ACHN (cell line): ENCODE measurements at places on chromosomes 13 and 19.

DNA sequence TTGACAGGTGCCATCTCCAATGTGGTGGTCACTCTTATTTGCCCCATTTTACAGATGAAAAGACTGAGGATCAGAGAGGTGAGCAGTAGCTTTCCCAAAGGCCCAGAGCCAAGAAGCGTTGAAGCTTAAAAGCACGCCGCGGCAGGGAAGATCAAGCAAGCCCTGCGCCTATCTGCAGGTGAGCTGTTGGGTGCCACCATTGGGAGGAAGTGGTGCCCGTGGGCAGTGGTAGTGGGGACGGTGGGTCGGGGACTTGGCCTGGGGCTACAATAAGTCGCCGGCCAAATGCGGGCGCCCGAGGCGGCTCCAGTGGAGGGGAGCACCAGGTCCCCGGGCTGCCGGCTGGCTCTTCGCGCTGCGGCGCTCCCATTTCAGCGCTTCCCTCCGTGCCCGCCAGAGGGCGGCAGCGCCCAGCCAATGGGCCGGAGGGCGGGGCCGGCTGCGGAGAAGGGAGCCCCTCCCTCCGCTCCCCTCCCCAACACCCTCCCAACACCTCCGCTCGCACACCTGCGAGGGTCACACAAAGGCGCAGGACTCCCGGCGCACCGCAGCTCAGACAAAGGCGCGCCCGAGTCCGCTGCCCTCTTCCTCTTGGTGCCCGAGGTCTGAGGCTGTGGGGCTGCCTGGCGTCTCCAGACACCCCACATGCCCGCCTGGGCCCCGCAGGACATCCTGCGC is 744 bp upstream of the POU2F2 start:
- peak; percentile 51 for DNase-seq

DNA sequence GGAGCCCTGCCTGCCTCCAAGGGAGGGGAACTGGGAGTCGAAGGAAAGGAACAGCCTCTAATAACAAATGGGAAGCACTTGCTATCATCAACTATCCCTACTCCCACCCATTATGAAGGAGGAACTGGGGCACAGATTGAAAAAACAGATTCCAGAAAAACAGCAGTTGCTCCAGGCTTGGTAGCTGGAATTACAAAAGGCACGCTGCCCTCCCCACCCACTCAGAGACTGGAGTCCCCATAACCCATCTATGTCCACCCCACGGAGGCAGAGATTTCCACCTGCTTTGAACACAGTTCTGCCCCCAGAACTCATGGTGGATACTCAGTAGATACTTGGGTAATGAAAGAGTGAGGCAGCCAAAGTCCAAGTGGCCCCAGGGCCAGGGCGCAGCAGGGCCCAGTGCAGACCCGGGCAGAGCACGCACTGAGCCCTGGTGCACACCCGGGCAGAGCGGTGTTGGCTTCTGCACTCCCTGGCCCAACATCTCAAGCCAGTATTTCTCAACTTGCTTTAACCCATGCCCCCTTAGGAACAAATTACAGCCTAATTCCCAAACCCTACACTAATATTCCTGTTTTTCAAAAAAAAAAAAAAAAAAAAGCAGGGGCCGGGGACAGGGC is 19.1 kb upstream of the CCNP start:
- DNase-seq: no peak

DNA sequence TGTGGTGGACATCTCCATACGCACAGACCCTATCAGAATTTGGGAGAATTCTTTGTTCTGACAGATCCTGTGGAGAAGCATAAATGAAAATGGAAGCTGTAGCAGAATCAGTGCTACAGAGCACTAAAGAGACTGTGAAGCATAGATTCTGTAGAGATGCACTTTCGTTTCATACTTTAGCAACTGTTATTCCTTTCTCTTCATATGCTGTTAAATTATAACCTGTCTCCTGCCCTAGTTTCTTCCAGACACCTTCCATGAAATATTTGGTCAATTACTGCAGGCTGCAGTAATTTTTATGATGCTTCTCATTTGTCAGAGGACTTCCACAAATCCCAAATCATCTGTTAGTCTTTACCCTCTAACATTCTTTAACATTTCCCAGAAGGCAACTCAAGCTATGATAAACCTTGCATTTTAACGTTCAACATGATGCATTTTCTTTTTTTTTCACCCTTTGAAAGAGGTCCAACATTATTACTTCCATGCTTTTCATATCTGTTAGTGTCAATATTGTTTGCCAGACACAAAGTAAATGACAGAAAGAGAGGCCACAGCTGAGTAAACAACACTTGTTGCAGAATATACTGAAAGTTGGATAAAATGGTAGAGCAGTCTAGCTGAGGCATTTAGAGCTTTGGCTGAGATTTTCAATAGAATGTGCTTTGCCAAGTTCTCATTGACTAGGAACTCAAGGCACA is 412.7 kb downstream of the LMO7 start:
- DNase-seq: no peak

- peak; percentile 57 for DNase-seq
Measured at GRCh38 chr19:17681505-17682125, 6.5 kb downstream of the UNC13A start.

DNA sequence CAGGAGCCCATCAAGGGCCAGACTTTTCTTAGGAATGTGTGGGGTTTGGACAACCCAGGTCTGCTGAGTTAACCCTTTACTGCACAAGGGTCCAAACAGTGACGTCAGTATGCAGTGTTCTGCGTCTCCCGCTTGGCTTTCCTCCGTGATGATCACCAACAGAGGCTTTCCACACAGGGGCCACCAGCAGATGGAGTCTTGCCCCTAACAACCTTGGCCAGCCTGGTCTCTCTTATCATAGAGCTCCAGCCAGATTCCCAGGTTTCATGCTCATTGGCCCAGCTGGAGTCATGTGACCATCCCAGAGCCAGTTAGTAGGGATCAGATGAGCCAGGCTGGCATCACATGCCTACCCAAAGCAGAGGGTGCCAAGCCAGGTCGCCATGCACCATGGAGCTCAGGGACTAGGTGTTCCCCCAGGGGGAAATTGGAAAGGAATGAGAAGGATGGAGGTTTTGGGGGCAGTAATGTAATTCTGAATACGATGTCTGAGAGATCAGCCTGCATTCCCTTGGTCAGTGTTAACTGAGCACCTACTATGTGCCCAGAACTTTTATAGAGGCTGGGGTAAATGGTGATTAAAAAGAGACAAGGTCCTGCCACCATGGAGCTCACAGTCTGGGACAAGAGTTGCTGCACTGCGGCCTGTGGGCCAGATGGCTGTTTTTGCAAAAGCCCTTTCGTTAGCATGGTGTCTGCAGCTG is 61.2 kb downstream of the MYH14 start:
- DNase-seq: no peak

GRCh38 chr13:99973163-99973807 is 1.7 kb upstream of the ZIC5 start:
- no peak for DNase-seq

DNA sequence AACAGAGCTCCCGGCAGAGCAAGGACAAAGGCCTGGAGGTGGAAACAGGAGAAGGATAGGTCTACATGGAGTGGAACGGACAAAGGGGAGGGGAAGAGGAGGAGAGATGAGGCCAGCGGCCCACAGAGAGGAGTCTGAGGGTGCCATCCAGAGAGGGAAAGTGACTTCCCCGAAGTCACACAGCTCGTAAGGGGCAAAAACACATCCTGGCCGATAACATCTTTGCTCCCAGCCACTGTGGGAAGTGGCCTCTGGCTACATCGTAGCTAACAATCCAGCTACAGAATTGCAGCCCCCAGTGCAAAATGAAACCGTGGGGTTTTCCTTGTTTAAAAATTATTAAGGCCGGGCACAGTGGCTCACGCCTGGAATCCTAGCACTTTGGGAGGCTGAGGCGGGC is 11.5 kb downstream of the PTPRS start:
- no peak for DNase-seq
